Calu3 (cell line): ENCODE measurements at places on chromosomes 11 and 22.
A peak's percentile ranks its signal among the peaks of the same experiment; 100 is the strongest.

GRCh38 chr11:17197431-17197898 is 10.3 kb downstream of the PIK3C2A start:
- DNase-seq: no peak

DNA sequence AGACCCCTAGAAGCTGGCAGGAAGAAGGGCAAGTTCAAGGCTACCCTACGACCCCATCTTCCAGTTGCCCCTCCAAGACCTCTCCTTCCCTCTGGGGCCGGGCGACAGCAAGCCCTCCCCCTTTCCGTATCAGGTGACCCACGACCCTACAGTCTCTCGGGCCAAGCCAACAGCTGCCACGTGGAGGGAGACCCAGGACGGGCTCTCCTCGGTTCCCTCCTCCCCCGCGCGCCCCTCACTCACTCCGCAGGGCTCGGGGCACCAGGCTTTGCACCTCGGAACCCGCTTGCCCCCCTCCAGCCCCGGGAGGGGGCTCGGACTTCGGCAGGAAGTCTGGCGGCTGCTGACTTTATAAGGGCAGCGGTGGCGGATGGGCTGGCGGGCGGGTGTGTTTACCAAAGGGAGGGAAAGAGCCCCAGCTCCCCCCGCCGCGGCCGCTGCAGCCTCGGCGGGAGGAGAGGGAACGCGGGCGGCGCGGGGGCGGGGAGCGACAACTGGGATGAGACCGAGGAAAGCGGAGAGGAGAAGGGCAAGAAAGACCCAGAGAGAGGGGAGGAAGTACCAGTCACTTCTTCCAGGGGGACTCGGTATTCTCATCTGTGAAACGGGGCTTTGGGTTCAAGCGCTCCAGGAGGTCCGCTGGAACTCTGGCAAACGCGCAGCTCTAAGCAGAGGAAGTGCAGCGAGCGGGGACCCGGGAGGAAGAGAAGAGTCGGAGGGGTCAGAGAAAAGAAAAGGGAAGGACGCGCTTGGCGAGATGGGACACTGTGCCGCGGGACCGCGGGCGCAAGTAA is 767 bp downstream of the SLC43A1 start:
- peak; percentile 42 for DNase-seq

GRCh38 chr11:60918251-60918938 is 4.4 kb downstream of the TMEM109 start:
- no peak for DNase-seq

- no peak for DNase-seq
These were observed 92.2 kb downstream of the STK33 start for GRCh38 chr11:8501836-8502235.

DNA sequence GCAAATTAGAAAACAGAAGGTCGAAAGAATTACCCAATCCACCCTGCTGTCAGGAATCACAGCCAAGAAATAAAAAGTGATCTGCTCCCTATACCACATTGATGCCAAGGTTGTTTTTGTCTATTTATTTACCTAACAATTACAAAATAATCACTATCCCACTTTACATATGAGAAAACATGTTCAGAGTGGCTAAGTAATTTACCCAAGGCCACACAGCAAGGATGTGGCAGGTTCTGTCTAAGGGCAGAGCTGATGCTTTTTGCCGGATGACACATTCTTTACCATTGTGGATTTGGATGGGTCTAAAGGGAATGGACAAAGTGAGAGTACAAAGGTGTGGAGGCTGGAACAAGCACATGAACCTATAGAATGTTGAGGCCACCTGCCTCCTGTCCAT is 460.7 kb downstream of the INSC start:
- DNase-seq: no peak

- no peak for DNase-seq
These were observed 583.4 kb downstream of the SOX6 start for GRCh38 chr11:15772981-15773380.

- DNase-seq: no peak
These were observed 884 bp downstream of the IL10RA start for GRCh38 chr11:117986981-117987574.

DNA sequence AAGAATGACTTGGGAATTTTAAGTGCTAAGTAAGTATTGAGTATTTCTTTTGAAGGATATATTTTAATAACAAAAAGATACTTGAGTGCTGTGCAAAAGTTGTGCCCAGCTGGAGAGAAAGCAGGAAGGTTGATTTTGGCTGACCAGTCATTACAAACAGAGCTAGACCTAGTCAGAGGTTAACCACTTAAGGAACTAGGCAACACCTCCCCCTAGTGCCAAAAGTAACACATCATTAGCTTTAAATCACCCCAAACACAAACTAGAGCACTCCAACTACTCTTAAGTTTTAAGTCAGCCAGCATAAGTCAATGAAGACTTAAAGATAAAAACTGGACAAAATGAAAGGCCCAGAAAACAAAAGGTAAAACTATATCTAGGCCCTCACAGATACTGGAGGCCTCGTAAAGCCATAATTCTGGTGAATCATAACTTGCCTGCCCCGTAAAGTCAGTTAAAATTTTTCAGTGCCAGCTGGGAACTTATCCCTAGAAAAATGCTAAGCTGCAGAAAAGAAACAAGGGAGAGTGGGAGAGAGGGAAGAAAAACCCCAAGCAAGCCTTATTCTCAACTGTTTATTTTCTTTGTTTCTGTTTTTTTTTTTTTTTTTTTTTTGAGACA is 4.6 kb downstream of the TMEM9B start:
- DNase-seq: peak; percentile 50

DNA sequence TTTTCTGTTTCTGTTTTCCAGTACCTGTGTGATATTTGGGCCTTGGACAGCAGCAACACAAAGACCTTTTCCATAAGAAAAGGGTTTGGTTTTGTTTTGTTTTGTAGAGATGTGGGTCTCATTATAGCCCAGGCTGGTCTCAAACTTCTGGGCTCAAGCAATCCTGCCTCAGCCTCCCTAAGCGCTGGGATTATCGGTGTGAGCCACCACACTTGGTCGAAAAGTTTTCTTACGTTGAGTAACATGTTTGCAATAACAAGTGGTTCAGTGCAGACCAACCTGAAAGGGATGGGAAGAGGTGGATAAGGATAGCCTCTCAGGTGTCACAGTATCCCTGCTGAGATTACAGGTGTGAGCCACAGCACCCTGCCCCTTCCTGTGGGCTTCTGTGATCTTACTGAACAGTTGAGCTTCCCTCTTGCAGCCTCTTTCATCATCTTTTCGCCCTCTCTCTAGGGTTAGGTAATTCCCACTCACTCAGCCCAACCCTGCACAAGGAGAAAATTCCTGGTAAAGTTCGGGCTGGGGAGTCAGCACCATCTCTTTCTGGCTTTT is 3.5 kb upstream of the MRPL48 start:
- peak; percentile 43 for DNase-seq

DNA sequence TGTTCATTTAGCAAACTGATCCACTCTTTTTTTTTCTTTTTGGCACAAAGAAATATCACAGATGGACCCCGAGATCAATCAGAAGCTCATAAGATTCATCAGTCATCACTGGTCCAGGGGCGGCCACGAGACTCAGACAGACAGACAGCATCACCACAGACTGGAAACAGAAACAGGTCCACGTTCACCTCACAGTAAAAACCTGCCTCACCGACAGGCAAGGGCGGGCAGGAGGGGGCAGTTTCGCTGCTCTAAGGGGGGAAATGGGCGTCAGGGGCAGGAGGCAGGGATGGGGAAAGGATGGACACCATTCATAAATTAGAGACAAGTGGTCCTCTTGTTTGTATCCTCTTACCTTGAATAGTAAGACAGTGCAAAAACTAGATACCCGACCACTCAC is 16.5 kb downstream of the CHST1 start:
- no peak for DNase-seq

DNA sequence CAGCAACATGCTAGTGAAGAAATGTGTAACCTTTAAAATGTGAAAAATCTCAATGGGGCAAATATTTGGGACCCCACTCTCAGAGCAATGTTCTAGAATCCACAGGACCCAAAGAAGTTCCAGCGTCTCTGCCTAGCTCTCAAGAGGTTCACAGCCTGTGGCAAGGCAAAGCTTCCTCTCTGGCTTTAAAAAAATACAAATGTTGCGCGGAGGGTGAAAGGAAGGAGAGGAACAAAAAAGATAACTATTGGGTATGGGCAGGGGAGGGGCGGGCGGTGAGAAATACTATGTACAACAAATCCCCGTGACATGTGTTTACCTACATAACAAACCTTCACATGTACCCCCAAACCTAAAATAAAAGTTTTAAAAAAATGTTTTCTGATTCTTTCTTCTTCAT is 53.6 kb downstream of the PITPNB start:
- DNase-seq: no peak

DNA sequence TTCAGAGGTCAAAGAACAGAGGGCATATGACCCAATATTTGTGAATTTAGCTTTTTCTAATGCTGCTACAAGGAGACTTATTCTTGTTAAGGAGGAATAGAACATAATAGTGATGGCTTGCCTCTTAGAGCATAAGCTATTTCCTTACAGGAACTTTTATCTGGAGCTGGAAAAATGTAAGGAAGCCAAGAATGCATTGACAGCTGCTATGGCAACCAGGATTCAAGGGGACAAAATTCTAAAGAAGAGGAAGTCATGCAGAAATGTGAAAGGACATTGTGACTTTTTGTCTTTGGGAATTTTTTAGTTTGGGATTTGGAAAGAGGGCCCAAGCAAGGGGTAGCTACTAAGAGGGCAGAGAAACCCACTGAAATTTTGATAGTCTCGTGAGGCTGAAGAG is 51.1 kb downstream of the EHF start:
- no peak for DNase-seq

GRCh38 chr22:48279461-48279756 is 1517.0 kb downstream of the TBC1D22A start:
- no peak for DNase-seq

DNA sequence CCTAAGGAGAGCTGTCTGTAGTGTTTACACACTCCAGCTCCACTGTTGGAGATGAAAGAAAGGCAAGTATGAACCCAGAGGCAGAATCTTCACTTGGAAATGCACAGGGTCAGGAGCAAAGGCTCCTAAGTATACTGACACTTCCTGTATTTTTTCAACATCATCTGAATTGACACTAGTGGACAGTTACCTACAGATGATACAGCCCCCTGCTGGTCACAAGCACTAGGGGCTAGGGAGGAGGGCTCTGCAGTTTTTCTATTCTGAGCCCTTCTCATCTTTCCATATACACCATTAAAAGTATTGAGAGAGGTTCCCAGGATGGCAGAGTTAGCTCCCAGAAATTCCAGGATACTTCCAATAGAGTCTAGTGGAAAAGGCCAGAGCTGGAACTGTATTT is 290.3 kb upstream of the API5 start:
- DNase-seq: no peak

DNA sequence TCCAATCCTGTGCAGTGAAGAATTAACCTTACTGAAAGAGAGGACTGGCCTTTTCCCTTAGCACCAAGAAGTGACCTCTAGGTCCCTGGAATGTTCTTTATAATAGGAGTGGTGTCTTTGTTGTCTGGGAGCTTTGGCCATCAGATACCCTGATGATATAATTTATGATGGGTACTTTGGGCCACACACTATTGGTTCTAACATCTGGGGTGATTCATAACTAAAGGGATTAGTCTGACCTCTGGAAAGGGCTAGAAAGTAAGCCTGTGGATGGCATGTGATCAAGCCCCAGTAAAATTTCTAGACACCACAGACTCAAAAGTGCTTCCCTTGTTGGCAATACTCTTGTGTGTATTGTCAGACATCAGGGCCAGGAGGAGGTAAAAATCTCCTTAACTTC is 891.2 kb downstream of the KCNA4 start:
- DNase-seq: no peak

GRCh38 chr22:29108137-29108536 is 35.3 kb downstream of the KREMEN1 start:
- no peak for DNase-seq
